ENCODE measurements at places on chromosomes 4 and X.

DNA sequence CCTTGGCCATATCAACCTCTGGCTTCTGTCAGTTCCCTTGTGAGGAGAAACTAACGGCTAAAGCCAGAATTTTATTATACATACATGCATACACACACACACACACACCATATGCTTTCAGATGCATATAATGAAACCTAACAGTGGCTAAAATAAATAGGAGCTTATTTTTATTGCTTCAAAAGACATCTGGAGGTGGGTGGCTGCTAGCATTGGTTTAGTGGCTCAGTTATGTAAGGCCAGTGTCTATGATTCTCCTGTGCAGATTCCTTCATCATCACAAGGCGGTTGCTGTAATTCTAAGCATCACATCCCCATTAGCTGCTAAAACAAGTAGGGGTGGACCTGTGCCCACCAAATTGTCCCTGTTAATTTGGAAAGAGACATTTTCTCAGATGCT is 110.8 kb downstream of the MAPK10 start:
- no peak for DNase-seq

DNA sequence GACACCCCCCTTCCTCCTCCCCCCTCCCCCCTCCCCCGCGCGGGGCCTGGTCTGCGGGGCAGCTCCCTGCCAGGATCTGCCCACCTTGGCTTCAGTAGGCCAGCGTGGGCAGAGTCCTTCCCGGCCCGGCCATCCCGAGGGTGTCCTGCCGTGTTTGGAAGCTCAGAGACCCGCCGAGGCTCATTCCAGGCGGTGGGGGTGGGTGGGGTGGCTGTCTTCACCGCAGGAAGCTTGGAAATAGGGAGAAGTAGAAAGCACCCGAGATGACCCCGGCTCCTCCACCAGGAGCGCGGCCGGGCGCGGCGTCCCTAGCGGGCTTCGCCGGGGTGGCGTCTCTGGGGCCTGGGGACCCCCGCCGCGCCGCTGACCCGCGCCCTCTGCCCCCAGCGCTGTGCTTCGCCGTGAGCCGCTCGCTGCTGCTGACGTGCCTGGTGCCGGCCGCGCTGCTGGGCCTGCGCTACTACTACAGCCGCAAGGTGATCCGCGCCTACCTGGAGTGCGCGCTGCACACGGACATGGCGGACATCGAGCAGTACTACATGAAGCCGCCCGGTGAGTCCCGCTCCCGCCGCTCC is 1.6 kb downstream of the NAT8L start:
- no peak for DNase-seq

GRCh38 chr4:31548021-31548420 is 827.9 kb downstream of the PCDH7 start:
- DNase-seq: no peak

DNA sequence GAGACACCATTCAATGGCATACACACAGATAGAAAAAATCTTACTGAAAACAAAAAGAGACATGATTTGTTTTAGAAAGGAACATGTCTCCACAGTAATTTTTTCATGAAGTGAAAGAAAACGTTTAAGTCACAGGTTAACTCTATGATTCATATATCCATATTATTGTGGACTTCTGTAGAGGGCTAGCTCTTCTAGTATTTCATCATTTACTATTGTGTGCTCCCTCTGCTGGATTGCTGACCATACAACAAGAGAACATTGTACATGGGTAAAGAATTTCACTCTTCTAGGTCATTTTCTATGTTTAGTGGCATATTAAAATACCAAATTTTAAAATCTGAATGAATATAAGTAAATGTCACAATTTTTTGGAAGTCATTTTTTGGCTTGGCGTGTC is 91.8 kb upstream of the POU3F4 start:
- no peak for DNase-seq

DNA sequence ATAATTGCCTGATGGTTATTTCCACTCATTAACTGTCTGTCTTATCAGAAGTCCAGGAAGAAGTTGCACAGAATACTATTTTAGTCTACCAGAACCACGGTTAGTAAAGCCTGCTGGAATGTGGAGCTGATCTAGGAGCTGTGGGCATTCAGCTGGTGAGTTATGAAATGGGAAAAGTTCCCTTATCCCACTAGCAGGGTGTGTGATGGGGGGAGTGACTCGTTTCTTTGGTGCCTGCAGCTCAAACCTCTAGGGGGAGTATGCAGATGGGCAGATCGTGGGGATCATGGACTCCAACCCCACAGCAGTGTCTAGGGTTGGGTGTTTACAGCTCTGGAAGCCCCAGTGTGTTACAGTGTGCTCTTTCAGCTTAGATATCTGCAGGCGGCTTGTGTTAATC is 305.7 kb upstream of the BOD1L1 start:
- no peak for DNase-seq

DNA sequence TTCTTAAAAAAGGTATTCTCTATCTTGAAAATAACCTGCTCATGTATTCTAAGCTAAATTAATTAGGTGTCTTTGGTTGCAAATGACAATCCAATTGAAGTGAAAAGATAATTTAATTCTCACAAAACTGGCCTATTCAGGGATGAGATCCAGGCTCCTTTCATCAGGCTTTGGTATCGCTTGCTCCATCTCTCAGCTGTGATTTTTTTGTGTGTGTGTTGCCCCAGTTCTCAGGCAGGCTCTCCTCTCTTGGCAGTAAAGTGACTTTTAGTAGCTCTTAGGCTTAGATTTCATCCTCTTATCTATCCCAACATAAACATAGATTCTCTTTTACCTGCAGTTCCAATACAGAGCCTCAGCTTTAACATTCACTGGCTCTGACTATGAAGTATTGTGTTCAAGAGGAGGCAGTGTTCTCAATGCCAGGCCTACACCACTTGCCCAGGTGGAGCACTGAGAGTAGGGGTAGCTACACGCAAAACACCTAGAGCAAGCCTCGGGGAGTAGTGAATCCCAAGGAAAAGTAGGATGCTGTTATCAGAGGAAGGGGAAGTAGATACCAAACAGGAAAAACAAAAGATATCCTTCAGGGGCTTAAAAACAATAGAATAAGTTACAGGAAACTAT is 392.4 kb upstream of the ATOH1 start:
- DNase-seq: no peak

DNA sequence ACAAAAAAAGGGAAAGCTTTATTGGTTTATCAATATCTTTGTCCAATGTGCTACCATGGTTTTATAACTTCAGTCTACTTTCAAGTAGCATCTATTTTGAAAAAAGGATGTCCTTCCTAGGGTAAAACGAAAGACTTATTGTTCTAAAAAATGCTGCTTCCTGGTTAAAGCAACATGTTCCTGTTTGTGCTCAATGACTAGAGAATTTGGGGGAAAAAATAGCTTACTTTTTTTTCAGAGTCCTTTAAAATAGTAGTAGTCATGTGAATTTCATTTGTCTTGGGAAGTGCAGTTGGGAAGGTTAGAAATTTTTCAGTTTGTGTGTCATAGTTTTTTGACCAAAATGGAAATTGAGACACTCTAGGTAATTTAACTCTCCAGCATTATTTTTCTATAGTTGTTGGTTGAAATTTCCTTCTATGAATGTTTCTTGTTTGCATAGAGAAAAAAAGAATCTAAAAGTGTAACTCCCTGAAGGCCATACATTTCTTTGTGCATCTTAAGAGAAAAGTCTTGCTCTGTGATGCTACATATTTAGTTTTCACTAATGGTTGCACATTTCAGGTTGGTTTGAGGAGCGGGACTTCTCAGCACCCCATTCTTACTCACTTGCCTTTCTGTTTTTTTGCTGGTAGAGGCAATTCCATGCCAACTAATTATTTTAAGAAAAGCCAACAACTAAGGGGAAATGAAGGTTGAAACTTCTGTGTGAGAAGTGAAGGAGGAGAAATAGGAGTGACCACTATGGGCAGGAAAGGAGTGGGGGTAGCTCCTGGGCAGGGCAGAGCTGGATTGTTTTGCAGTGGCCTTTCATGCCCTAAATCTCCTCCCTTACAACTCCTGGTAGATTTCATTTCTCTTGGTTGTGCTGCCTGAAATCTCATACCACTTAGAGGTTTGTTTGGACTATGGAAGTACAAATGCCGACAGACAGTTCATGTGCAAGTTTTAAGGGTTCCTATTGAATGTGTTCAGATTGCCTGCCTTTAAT is 76.4 kb downstream of the RAPGEF2 start:
- no peak for DNase-seq

DNA sequence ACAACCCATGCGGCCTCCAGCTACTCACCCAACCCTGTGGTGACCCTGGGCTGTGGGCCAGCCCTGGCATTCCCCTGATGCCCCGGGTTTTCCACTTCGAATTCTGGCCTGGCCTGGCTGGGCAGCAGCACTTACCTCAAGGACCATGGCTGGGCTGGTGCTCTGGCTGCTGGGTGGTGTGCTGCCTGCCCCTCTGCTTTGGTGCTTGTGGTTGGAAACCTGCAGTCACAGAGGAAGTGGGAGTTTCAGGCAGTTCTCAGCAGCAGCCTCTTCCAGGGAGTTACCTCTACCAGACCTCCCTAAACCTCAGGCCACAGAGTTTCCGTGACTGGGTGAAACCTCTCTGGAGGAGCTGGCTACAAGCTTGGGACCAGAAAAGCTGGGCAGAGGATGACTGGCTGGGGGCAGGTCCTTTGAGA is at the start of gene CXCR3:
Gene CXCR3, minus strand, starts transcription at position 209 of the 419 bp plus-strand sequence. Its CDS starts 62 bp downstream, at position 147.
- DNase-seq: no peak

GRCh38 chrX:79400623-79401022 is 33.5 kb upstream of the ITM2A start:
- DNase-seq: no peak

GRCh38 chr4:105059337-105059736 is 87.3 kb upstream of the TET2 start:
- DNase-seq: no peak

GRCh38 chrX:55008571-55009358 is 8.6 kb downstream of the APEX2 start:
- DNase-seq: no peak

- no peak for DNase-seq
Observed at GRCh38 chr4:142687547-142688275, 158.4 kb downstream of the INPP4B start.

DNA sequence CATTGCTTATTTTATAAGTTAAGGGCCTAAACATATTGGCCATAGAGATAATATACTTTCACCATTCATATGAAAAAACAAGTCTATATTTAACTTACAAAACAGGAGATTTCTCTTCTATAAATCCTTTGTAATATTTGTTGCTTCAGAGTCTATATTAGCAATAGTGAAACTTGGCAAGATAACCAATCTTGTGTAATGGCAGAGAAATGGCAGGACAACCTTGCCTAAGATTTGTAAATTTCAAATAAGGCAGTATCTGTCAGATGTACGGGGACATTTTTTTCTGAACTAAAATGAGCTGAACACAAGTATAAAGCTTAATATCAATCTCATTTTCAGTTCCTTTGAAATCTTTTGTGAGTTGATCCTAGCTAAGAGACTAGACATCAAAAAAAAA is 17.8 kb upstream of the CPEB2 start:
- DNase-seq: no peak

DNA sequence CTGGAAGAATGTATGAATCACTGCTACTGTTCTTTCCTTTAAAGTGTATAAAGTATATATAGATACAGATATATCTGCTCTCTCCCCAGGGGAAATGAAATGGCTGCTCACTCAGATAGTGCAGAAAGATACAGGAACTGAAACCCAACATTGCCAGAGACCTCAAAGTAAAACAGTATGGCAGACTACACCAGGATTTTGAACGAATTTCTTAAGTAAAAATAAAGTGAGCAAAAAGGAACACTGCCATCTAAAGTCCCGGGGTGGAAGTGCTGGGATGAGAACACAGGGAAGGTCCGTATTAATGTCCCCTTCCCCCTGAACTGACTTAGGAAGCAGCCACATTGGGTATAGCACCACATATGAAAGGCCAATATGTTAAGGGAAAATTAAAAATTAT is 93.4 kb downstream of the TMA16 start:
- DNase-seq: no peak

- DNase-seq: no peak
Observed at GRCh38 chr4:163077680-163078079, 89.0 kb downstream of the NAF1 start.

DNA sequence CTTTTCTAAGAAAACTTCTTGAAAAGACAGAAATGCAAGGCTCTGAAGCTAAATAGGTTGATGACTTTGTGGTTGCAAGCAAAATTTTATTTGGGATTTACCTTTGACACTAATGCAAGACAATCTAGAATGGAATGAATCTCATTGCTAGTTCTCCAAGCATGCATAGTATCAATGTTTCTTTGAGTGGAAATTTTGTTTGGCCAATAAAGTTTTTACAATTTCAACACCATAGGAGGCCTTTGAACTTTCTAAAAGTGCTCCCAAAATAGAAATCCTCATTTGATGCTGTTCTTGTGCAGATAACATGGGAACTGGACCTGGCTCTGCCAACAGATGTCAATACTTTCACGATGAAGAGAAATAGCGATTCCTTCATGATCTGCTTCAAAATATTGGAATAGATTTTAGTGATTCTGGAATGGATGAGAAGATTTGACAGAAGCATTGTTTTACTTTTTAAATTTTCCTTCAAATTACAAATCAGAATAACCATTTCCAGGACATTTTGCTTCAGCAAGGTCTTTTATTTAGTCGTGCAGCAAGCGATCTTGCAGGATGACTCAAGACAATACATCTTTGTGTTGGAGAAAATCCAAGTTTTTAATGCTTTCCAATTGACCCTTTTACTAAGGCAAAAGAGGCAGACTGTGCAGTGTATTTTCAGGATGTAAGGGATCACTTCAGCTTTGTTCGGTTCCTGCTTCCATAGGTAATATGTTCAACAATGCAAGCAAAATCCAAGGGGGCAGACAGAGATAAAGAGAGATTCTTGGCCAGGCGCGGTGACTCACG is 51.7 kb upstream of the OTUD4 start:
- DNase-seq: no peak

GRCh38 chr4:9994246-9994847 is 26.9 kb downstream of the SLC2A9 start:
- DNase-seq: no peak

GRCh38 chr4:107035819-107036583 is at the start of gene DKK2:
Gene DKK2, minus strand, starts transcription at chr4:107036313. Its CDS starts 722 bp downstream, at chr4:107035591.
- no peak for DNase-seq

- no peak for DNase-seq
Observed at GRCh38 chr4:182748949-182749348, 168.2 kb downstream of the DCTD start.

GRCh38 chr4:41334182-41334581 is 77.5 kb downstream of the UCHL1 start:
- no peak for DNase-seq

DNA sequence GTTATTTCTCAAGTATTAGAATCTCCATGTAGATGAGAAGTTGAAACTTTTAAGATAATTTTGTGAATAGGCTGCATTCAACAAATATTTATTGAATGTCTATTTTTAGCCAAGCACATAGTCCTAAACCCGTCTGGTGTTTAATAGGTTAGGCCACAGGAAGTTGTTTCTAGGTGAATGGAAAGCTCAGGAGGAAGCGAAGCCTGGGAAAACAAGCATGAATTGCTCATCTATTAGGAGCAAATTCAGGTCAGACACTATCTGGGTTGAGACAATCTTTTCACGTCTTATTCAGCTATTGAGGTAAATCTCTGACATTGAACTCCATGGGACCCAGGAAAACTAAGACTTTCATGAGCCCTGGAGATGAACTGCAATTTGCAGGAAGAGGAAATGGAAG is 43.1 kb upstream of the FREM3 start:
- DNase-seq: no peak

All from stimulated activated CD8-positive, alpha-beta memory T cell treated with anti-CD3 and anti-CD28 coated beads, Interleukin-7, amount 100 ng/mL, for 1 hour (primary cell).